Kidney capillary endothelial cell (primary cell): ENCODE measurements at places on chromosomes 1 and 21.
A peak's percentile ranks its signal among the peaks of the same experiment; 100 is the strongest.

- no peak for DNase-seq
These were observed 18.5 kb upstream of the BTG3 start for GRCh38 chr21:17631195-17631594.

- no peak for DNase-seq
These were observed 196.1 kb downstream of the AMY1C start for GRCh38 chr1:103945774-103946173.

DNA sequence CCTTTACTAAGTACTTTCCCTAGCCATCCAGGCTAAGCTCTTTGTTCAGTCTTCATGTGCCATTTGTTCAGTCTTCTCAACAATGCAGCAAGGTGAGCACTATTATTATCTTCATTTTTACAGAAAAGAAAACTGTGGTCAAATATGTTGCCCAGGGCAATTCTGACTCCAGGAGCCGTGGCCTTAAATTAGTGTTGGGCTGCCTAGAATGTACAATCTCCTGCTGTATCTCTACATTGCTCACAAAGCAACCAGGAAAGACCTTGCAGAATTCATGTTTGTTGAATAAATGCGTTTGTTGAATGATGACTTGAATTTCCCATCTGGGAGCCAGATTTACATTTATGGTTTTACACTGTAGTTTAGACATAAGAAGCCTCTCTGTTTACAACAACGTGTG, 14.2 kb downstream of the CD101 start:
- DNase-seq = no peak

GRCh38 chr1:56472860-56473259, 106.5 kb downstream of the PLPP3 start:
- no peak for DNase-seq

- DNase-seq = no peak
These were observed 154.1 kb downstream of the TGFBR3 start for GRCh38 chr1:91731815-91732214.

DNA sequence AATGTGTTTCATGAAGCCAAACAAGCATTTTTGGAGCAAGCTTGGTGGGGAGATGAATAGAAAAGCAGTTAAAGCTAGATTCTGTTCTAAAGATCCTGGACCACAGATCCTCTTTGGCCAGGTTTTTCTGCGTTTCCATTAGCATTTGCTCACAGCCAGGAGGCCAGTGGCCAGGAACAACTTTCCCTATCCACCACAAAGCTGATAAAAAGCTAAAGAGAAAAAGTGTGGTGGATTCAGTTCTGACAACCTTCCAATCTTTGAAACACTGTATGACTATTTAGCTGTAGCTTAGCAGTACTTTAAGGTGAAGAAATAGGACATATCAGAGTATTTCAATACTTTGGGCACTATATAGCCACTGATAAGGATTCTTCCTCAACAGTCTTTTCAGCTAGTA, 3.0 kb upstream of the NEK7 start:
- DNase-seq = no peak

DNA sequence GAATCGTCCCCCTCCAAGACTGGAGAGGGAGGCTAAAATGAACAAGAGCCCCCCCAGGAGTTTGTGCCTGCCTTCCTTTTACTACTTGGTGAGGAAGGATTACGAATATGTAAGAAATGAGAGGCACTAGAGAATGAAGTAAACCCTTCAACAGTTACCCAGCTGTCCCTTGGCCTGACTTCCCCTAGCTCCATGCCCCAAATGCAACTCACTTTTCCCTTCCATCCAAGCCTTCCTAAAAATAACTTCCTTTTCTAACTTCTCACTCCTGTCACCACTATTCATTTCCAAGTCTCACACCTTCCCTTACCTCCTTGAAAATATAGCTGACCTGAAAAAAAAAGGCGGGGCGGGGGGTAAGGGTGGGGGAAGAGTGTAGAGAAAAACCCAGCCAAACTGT, 96.6 kb upstream of the HNRNPU start:
- DNase-seq = no peak

DNA sequence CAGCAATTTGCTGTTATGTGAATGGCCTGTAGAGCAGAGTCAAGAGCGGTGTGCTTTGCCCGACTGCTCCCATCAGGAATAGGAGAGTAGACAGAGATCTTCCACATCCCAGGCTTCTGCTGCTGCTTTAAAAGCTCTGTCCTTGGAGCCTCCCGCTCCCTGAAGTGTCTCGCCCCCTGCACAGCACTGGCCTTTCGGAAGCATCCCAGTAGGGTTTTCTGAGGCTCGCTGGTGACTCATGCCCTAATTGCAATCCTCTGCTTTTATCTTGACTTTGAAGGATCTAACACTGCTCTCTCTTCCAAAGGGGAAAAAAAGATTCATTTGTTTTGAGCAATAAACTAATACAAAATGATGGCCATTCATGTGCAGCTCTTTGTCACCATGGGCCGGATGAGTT, 13.3 kb upstream of the CD101 start:
- DNase-seq = no peak

GRCh38 chr1:58576325-58576726, 726 bp downstream of the TACSTD2 start:
- no peak for DNase-seq

GRCh38 chr1:212207822-212208520, 77.2 kb upstream of the PPP2R5A start:
- DNase-seq = no peak

DNA sequence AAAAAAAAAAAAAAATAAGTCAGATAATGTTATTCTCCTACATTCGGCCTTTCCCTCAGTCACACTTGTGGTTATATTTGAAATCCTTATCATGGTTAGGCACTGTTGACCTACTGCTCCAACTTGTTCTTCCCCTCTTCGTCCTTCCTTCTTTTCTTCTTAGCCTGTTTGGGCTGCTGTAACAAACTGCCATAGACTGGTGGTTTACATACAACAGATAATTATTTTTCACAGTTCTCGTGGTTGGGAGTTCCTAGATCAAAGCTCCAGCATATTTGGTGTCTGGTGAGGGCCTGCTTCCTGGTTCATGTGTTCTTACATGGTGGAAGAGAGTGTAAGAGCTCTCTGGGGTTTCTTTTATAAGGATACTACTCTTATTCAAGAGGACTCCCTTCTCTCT, 73.4 kb downstream of the RABGAP1L start:
- no peak for DNase-seq

DNA sequence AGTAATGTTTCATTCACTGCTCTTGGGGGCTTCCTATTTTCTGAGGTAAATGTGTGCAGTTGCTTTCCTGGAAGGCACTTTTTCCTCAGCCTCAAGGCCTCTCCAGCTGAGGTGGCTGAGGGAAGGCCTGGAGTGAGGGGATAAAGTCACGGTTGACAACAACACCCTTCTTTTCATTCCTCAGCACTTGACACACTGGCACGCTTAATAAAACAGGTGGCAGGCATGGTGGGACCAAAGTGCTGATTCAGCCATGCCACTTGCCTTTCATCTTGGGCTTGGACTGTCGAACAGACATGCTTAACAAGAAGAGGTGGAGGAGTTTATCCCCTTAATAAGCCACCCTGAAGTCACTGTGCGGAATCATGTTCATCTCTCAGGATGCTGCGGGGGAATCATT, 23.6 kb upstream of the GRHL3 start:
- no peak for DNase-seq

- no peak for DNase-seq
These were observed 10.0 kb upstream of the C8A start for GRCh38 chr1:56844545-56845136.

DNA sequence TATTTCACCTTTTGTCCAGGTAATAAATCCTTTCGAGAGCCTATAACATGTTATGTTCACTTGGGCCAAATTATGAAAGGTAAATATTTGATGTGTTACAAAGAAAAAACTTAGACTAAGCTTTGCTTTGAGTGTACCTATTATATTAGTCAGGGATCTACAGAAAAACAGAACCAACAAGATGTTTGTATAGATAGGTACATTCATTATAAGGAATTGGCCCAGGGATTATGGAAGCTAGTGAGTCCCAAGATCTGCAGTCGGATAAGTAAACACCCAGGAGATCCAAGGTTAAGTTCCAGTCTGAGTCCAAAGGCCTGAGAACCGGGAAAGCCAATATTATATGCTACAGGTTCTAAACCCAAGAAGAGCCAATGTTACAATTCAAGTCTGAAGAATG, 234.5 kb downstream of the NRIP1 start:
- DNase-seq = no peak

DNA sequence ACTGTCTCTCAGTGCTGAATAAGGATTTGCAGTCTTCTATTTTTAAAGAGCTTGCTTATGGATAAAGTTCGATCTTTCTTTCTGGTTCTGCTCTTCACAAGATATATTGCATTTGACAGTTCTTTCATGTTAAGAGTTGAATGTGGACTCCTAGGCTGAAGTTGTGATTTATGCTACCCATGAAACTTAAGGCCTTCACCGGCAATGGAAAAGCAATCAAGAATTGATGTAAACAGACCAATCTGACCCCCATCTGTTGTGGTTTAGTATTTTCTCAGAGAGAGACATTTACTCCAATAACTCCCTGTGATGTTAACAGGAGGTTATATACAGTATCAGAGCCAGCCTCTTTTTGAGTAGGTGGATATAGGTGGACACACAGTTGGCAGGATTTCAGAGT, 165.8 kb downstream of the PAPPA2 start:
- DNase-seq = no peak

GRCh38 chr1:115829023-115829674, 11.8 kb downstream of the NHLH2 start:
- no peak for DNase-seq

DNA sequence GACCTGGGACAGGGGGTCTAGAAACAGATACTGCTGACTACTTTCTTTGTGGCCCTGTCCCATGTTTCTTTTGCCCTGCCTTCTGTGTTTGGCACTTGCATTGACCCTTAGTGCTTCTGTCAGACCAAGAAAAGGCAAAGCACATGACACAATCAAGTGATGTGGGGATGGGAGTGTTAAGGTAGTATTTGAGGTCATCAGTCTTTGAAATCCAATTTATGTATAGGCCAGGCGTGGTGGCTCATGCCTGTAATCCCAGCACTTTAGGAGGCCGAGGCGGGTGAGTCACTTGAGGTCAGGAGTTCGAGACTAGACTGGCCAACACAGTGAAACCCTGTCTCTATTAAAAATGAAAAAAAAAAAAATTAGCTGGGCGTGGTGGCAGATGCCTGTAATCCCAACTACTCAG, 26.0 kb downstream of the SERBP1 start:
- DNase-seq = peak; percentile 7

GRCh38 chr21:45497846-45498645, 44.2 kb downstream of the SLC19A1 start:
- no peak for DNase-seq

GRCh38 chr1:147235822-147236221, 6.7 kb upstream of the CHD1L start:
- DNase-seq = no peak

- DNase-seq = no peak
These were observed 33.6 kb upstream of the DISP1 start for GRCh38 chr1:222781251-222781650.

DNA sequence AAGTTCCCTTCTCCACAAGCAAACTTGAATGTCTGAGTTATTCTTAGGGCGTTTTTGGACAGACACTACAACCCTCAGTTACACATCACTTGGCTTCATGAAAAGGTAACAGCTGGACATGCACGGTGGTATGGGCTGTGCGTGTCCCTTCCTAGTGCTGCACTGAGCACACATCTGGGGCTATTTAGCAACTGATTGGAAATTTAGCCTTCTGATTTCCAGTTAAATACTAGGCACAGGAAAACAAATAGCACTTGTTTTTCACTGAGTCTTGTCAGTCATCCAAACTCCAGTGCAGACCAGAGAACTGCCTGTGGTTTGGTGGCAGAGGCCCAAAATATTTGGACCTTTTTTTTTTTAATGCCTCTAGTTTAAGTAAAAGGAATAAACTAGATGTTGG, 134.7 kb downstream of the TGFBR3 start:
- no peak for DNase-seq

DNA sequence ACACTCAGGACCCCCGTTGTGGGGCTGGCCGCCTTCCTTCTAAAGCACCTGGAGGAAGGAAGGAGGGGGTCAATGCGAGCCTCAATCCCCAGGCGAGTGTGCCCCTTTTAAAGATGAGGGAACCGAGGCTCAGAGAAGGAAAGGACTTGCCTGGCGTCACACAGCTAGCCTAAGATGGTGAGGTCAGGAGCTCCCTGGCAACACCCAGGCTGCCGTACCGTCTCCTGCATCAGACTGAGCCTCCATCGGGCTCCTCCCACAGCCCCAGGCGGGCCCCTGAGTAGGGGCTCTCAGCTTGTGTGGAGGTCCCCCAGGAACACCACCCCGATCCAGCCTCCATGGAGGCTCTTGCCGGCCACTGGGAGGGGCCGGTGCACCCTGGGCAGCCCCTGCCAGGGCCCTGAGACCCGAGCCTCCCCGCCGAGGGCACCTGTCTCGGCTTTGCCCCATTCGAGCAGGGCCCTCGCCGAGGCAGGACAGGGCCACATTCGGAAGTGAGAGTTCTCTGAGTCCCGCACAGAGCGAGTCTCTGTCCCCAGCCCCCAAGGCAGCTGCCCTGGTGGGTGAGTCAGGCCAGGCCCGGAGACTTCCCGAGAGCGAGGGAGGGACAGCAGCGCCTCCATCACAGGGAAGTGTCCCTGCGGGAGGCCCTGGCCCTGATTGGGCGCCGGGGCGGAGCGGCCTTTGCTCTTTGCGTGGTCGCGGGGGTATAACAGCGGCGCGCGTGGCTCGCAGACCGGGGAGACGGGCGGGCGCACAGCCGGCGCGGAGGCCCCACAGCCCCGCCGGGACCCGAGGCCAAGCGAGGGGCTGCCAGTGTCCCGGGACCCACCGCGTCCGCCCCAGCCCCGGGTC, at the start of gene AIRE:
AIRE (plus strand) TSS at position 739 of the 855 bp plus-strand sequence. CDS start 131 bp downstream, outside the sequence.
- peak; percentile 55 for DNase-seq

GRCh38 chr1:234624724-234625117, 14.7 kb upstream of the IRF2BP2 start:
- DNase-seq = no peak

- DNase-seq = no peak
These were observed 12.0 kb downstream of the ALDH9A1 start for GRCh38 chr1:165686121-165686970.

- DNase-seq = no peak
These were observed 6.8 kb downstream of the CR1 start for GRCh38 chr1:207502726-207503125.

- no peak for DNase-seq
These were observed 103.3 kb downstream of the CYYR1 start for GRCh38 chr21:26469789-26470188.

DNA sequence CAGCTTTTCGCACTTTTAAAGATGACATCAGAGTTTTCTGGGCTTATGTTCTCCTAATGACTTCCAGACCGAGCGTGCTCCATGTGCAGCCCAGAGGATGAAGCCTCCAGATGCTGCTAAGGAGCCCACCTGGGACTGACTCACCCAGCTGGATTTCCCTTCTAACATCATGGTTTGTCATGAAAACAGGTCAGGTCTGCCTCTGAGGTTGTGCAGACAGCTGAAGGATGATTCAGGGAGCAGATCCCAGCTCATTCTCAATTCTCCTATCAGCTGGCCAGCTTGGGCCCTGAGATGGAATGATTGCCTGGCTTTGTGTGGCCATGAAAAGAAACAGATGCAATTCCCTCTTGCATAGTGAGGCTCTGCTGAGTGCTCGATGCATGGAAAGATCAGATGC, 123.9 kb upstream of the DUSP10 start:
- no peak for DNase-seq
